ENCODE measurements at places on chromosomes 1 and 21.

- DNase-seq, result no peak
These were observed 1.9 kb upstream of the DYRK1A start for GRCh38 chr21:37364722-37365121.

- DNase-seq, result no peak
These were observed 165.1 kb downstream of the DAB1 start for GRCh38 chr1:57258557-57259325.

GRCh38 chr1:42456754-42457089 lies 379 bp downstream of the PPCS start:
- DNase-seq, result peak; percentile 56

DNA sequence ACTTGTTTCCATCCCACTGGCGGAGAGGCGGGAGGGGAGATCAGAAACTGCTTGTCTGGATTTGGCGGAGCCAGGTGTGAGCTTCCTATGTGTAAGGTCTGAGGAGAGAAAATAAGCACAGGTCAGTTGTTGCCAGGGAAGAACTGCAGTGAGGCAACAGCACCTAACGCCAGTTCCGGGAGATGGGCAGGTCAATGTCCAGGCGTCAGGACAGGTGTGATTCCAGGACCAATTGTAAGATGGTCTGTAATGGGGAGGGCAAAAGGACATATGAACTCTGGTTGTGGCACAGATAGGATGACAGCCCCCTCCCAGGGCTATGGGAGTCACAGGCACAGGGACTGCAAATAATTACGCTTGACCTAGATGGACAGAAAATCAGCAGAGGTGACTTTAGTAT lies 9.6 kb upstream of the KCNE1 start:
- no peak for DNase-seq

DNA sequence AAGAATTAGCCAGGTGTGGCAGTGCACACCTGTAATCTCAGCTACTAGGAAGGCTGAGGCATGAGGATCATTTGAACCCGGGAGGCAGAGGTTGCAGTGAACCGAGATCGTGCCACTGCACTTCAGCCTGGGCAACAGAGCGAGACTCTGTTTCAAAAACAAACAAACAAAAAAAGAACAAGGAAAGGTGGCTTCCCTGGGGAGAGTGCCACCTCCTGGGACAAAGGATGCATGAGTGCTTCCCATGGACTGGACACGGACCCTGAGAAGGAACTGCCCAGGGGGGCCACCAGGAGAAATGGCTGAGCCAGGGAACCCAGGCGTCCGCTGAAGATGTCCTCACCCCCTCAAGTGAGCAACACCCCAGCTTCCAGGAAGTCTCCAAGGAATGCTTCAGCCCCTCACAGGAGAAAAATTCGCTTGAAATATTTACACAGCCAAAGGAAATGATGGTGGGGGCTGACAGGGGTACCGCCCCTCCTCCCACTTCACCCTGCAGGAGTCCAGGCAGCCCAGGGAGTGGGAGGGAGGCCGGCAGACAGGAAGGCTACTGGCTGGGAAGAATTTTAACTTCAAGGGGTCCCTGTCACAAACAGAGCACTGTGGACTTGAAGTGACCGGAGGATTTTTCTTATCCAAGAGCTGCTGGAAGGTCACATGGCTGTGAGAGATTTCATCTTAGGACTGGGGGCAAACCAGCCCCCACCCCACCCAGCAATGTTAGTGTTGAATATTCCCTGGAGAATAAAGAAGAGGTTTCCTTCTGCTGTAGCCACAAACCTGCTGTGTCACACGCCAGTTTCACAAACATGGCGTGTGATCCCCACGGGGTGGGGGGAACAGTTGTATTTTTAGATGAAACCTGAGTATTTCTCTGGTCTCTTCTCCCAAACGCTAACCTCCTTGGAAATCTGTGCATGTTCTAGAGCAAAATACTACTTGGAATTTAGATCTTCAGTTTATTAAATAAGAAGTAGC lies 90.8 kb upstream of the SLC25A33 start:
- DNase-seq, result no peak

GRCh38 chr1:25728301-25728935 lies 71.6 kb upstream of the SELENON start:
- no peak for DNase-seq

DNA sequence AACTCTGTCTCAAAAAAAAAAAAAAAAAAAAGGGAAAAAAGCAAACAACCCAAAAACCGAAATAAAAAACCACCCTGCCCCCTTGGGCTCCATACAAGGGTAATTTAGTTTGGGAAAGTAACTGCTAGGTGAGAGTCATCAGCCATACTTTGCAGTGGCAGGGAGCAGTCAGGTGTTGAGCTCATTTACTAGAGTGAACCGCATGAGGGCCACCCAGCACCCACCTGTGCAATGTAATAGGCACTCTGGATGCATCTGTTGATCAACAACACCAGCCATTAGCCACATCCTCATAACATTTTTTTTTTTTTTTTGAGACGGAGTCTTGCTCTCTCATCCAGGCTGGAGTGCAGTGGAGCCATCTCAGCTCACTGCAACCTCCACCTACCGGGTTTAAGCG lies 9.1 kb downstream of the INAVA start:
- DNase-seq, result no peak

Measured in inflammatory macrophage treated with lipopolysaccharide for 1 hour (primary cell).